ENCODE measurements at places on chromosomes 7 and 10.

GRCh38 chr7:94578614-94579013 is 69.0 kb downstream of the CASD1 start:
- DNase-seq: no peak

DNA sequence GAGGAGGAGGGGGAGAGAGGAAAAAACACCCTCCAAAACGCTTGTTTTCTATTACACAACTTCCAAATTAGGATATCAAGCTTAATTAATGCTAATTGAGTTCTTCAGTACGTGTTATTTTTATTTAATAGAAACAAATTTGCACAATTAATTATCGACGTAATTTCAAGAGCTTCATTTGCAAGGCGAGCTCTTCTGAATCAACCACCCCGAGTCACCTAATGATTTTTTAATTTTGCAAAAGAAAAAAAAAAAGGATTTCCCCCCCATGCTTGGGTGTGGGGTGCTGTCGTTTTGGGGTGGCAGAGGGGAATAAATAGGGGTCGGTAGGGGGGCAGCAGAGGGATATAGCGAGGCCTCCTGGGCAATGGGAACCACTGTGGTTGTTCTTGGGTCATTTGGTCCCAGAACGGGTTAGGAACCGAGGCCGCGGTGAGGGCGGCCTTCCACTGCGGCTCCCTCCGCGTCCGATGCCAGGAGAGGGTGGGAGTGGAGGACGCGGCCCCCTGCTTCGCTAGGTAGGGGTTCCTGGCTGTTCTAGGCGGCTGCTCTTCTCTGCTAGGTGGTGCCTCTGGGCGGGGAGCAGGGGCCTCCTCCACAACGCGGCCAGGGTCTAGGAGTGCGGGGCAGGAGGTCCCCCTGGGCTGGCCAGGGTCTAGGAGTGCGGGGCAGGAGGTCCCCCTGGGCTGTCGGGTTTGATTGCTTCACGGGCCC is 7.3 kb downstream of the UNCX start:
- no peak for DNase-seq

DNA sequence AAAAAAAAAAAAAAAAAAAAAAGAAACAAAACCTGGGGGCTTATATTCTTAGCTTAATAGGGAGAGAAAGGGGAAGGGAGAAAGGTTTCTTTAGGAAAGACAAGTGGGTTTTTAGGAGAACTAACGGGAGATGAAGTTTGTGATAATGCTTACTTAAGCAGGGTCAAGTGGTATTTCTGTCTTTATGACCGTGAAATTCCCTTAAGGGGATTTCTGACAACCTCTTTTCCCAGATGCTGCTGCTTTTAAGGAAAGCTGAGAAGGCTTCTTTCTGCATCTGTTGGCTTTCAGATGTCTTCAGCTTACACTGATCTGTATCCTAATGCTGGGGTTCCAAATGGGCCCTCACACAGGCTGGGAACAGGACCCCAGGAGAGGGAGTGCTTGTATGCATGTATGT is 42.6 kb downstream of the ADAMTS14 start:
- DNase-seq: no peak

GRCh38 chr10:1268831-1269230 is 212.6 kb downstream of the WDR37 start:
- DNase-seq: no peak

DNA sequence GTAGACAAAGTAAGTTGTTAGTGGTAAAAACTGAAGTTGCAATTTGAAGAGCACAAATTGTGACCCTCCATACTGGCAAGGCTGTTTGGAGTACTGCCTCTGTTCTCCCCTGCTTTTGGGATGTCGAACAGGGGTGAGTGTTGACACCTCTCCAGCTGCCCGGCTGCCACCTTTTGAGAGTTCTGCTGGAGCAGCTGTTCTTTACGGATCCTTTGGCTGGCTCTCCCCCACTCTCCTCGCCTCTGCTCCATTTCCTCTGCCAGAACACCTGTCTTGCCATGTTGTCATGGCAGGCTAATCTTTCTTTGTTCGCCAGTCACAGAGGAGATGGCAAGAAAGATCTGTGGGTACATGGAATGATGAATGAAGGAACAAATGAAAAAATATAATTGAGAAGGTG is 34.9 kb downstream of the INSYN2A start:
- DNase-seq: no peak

- no peak for DNase-seq
Observed at GRCh38 chr7:9242636-9243035, 809.2 kb downstream of the NXPH1 start.

DNA sequence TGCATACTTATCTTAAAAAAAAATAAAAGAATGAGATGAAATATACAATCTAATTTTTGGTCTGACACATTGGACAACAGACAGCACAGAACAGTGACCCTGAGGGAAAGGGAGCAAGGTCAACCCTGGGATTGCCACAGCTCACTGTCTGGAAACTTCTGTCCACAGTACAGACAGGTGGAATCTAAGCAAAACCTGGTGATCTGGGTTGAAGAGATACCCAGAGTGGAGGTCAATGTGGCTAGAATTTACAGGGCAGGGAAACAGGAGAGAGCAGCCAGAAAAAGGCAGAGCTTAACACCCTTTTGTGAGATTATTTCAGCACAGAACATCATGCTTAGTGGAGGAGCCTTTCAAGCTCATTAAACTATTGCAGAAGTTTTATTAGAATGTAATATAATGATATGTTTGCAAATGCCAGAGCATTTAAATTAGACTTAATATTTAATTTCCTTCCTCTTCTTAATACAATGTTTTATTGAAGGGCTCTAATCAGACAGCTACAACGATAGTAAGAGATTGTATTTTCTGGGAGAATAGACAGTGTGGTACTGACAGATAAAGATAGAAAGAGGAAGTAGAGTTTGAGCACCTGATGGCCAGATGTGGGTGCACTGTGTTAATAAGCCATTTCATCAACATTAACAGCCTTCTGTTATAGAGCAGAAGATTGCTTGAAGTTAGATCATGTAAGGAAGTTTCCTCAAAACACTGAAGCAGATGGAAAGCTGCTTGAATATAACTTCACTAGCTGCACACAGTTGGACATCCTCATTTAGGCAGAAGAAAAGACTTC is 309.4 kb downstream of the HGF start:
- DNase-seq: no peak

GRCh38 chr10:103692436-103692951 is 162.9 kb downstream of the SH3PXD2A start:
- DNase-seq: no peak

DNA sequence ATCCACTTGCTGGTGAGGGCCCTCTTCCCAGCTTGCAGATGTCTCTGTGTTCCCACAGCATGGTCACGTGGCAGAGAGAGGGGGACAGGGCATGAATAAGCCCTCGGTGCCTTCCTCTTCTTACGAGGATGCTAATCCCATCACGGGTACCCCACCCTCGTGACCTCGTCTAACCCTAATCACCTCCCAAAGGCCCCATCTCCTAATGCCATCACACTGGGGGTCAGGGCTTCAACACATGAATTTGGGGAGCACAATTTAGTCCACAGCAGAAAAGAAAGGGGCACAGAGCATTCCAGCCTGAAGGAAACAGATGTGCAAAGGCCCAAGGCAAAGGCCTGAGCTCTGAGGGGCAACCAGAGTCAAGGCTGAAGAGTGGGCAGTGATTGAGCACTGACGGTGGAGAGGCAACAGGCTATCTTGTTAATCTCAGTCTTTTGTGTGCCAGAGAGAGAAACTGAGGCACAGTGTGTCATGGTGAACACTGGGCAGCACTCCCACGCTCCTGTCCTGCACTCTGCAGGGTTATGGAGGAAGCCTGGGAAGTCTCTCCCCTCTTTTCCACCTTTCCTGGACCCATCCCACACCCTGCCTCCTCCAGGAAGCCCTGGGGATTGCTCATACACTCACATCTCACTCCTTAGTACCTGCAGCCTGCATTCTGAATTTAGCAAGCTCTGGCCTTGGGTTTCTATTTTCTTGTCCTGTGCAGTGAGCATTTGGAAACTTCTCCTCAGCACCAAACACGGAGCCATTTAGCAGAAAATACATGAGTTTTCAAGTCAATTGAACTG is 49.0 kb downstream of the ALOX5 start:
- no peak for DNase-seq

GRCh38 chr7:5532536-5533335 is 109.1 kb upstream of the TNRC18 start:
- DNase-seq: no peak

GRCh38 chr7:158646766-158647474 is 57.7 kb downstream of the NCAPG2 start:
- DNase-seq: no peak

- no peak for DNase-seq
Observed at GRCh38 chr10:69421611-69422308, 5.0 kb upstream of the TACR2 start.

DNA sequence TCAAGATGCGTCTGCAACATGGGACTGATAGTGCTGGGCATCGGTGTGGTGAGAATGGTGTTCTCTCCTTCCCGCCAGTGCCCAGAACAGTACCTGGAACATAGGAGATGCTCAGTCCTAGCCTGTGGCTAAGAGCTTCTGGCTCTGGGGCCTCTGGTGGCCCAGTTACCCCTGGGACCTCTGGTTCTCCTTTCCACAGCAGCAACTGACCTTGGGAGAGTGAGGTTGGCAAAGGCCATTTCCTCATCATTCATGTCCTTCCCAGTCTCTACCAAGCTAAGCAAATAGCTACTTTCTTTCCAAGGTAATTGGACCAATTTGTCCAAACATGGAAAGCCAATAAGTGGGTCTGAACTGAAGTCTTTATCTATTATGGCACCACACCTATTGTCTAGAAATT is 11.6 kb upstream of the GOLGA7B start:
- no peak for DNase-seq

DNA sequence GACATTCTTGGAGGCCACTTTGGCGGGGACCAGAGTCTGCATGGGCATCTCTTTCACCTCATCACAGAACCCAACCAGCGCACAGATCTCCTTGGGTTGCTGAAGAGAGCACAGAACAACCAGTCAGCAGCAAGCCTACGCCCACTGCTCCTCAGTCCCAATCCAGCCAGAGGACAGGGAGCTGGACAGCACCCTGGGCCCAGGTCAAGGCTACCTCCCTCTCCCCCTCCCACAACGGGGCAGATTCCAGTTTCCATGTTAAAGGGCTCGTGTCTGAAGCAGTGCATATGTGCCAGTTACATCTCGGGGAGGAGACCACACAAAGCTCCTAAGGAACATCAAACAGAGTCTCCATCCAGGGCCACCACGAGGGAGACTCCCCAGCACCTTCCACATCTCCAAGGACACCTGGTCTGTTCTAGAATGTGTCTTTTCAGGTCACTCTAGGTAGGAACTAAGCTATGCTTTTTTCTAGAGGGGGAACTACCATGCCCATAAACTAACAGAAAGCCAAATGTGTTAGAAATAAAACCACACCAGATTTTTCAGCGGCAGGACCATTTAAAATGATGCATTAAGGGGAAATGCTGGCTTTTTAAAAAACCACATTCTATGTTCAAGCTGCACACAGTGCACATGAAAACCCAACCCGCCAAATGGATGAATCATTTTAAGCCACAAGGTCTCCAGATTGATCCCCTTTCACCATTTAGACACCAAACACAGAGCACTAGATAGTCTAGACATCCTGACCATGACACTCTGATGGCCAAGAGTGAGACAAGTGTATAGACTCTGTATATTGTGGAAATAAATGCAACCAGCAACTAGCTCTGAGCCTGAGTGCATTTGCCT is 28.9 kb downstream of the PSAP start:
- no peak for DNase-seq

- DNase-seq: no peak
Observed at GRCh38 chr7:946256-946996, 8.1 kb downstream of the ADAP1 start.

- no peak for DNase-seq
Observed at GRCh38 chr7:127745445-127745844, 93.5 kb downstream of the SND1 start.

- DNase-seq: no peak
Observed at GRCh38 chr10:119259345-119259744, 52.0 kb downstream of the GRK5 start.

- DNase-seq: no peak
Observed at GRCh38 chr7:47188136-47188535, 393.8 kb downstream of the TNS3 start.

DNA sequence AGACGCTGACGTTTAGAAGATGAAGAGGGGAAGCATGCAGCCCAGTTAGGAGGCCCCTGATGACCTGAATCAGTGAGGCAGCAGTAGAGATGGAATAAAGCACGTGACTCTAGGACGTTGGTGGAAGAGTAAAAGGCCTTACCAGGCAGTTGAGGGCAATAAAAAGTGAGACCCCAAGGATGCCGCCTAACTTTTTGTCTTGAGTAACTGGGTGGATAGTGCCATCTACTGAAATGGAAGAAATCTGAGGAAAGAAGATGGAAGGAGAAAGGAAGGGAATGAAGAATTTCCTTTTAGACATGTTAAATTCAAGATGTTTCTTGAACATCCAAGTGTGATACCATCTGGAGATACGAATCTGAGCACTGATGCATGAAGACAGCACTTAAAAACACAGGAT is 220.0 kb upstream of the LRRN3 start:
- no peak for DNase-seq

GRCh38 chr10:67760272-67760671 is 64.3 kb upstream of the CTNNA3 start:
- no peak for DNase-seq

- no peak for DNase-seq
Observed at GRCh38 chr10:131760416-131761166, 140.2 kb upstream of the PPP2R2D start.

GRCh38 chr7:15094989-15095388 is 192.4 kb upstream of the DGKB start:
- no peak for DNase-seq

- no peak for DNase-seq
Observed at GRCh38 chr10:87615856-87616255, 43.8 kb upstream of the PAPSS2 start.

- DNase-seq: no peak
Observed at GRCh38 chr7:140601566-140602174, 38.9 kb downstream of the DENND2A start.

DNA sequence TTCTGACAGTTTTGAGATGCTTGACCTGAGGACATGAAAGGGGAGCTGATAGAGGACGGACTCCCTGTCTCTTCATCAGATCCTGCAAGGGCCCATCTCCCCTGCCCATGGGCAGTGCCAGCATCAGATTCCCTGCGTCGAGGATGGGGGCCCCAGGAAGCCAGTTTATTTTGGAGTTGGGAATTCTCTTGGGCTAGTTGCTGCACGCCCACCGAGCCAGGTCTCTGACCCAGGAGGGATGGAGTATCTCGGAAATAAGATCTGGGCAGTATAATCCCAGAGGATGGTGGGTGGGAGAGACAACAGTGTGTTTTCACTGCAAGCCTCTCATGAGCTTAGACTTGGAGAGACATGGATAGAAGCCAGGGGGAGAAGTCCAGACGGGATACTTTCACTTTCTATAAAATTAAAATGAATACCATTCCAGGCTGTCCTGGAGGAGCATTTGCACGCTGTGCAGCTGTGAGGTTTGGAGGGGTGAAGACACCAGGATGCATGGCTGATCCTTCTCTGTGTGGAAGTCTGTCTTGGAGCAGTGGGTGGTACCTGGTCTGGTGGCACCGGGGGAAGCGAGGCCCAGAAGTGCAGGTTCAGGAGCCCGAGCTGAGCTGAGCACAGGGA is 25.8 kb downstream of the DOCK1 start:
- DNase-seq: no peak

- DNase-seq: no peak
Observed at GRCh38 chr7:36021917-36022550, 131.0 kb upstream of the EEPD1 start.

Measured in stimulated activated CD8-positive, alpha-beta memory T cell treated with anti-CD3 and anti-CD28 coated beads, Interleukin-4, amount 100 ng/mL, for 4 hours (primary cell).